Activated CD4-positive, alpha-beta memory T cell treated with anti-CD3 and anti-CD28 coated beads, Interleukin-2, amount 10 ng/mL, durations not matched to agents 7 days and 5 days (primary cell): ENCODE measurements at places on chromosomes 3 and 15.
A peak's percentile ranks its signal among the peaks of the same experiment; 100 is the strongest.

- DNase-seq, result no peak
These were observed 45.0 kb downstream of the BCL2L10 start for GRCh38 chr15:52067545-52067926.

- no peak for DNase-seq
These were observed 40.7 kb downstream of the SERPINI1 start for GRCh38 chr3:167776066-167776685.

GRCh38 chr3:111362381-111363009, 179.5 kb upstream of the CD96 start:
- no peak for DNase-seq

GRCh38 chr15:88187195-88187594, 69.3 kb downstream of the NTRK3 start:
- no peak for DNase-seq

DNA sequence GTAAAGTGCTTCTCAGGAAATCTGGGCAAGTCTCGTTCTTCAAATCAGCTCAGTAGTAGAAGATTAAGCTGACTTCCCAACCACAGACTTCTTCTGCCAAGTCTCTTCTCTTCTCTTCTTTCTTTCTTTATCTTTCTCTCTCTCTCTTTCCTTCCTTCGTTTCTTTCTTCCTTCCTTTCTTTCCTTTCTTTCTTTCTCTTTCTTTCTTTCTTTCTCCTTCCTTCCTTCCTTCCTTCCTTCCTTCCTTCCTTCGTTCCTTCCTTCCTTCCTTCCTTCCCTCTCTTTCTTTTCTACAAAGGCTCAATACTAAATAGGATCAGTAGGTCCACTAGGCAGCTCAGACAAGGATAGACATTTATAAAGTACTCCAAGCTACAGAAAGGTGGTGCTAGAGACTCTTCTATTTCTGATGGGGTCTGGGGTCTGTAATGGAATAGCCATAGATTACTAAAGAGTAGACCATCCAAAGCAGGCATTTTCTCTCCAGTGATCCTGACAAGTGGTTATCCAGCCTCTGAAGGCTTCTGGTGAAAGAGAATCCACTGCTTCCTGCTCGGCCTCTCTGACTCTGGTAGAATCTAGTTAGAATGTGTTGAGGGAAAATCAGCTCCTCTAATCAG, 100.8 kb downstream of the TPRG1 start:
- DNase-seq, result no peak

GRCh38 chr3:144463911-144464310, 492.3 kb downstream of the DIPK2A start:
- DNase-seq, result no peak

GRCh38 chr3:111592936-111593335, 2.2 kb downstream of the ZBED2 start:
- DNase-seq, result no peak

GRCh38 chr3:24578951-24579421, 84.3 kb upstream of the THRB start:
- no peak for DNase-seq

- no peak for DNase-seq
These were observed 80.1 kb downstream of the AQR start for GRCh38 chr15:34889476-34889875.

- DNase-seq, result peak; percentile 21
These were observed 22.9 kb downstream of the ANP32A start for GRCh38 chr15:68797599-68798345.

DNA sequence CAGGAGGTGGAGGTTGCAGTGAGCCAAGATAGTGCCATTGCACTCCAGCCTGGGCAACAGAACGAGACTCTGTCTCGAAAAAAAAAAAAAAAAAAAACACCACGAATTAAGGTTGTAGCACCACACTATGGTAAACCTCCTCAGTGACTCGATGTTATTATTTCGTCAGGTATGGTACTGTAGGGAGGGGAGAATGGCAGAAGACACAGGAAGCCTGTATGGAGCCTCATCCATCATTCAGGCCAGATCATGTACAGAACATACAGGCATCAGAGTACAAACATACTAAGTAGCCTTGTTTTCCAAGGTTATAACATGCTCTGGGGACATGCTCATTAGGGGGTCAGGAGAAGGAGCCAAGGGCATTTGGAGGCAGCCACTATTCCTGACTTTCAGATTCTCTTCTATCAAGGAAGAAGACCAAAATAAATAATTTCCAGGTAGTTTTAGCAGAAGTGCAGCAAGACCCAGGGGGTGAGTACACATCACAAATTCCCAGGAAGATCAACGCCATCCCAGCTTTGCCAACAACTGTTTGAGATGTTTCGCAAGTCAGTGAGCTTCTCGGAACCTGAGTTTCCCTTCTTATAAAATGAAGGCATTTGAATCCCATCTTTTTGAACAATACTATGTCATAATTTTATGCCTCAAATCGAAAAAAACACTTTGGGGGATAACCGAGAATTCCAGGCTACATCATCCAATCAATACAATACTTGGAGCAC, 79.8 kb downstream of the FOXP1 start:
- no peak for DNase-seq

- no peak for DNase-seq
These were observed 24.5 kb upstream of the BCL6 start for GRCh38 chr3:187769771-187770170.

DNA sequence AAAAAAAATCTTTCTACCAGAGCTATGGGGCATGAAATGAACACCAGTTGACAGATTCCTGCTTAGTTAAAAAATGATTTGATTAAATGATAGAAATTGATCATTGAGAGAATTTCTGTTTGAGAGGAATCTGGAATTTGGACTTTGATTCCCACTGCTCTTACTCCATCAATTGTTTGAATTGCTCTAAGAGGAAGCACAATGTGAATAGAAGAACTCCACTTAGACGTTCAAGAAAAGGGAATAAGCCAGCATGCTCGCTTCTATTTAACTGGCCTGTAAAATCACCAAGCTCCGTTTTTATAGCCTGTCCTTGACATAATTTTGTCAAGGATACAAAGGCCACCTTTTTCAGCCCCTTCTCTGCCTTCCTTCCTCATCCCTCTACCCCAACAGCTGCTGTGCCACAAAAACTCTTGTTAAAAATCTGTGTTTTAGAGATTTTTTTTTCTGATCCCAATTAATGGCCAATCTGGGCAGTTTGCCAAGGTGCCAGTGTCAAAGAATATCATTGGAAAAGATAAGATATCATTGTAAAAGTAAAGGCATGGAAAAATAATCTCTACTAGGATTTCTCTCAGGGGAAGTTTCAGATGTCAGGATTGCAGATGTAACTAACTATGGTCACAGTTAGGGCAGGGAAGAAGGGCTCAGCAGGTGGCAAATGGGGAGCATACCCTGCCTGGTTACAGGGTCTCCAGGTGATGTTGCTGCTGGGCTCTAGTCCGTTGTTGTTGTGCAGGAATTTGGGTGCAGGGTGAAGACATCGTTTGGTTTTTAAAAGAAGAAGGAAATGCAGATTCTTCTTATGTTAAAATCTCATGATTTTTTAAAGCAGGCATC, 301.8 kb upstream of the PDZRN3 start:
- no peak for DNase-seq

DNA sequence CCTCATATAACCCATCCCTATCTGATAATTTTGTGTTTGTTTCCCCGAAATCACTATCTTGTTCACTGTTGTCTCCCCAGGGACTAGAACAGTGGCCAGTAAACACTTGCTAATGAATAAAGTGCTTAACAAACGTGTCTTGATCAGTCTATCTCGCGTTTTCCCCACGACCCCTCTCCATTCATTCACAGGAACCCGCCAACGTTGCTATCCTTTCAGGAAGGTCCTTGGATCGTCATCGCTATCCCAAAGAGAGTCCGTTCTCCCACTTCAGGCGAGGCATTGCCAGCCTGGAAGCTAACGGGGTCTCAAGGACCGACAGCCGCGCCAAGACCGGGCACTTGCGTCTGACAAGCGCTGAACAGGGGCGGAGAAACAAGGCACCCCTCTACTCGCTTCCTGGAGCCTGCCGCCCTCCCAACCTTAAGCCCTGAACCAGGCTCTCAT, 344 bp downstream of the LINS1 start:
- no peak for DNase-seq
